ENCODE measurements at places on chromosomes 12 and 14. TPM values are rescaled to one million over a fixed set of nuclear protein-coding genes. Genes with fewer than 3 reads are reported as not detected.

DNA sequence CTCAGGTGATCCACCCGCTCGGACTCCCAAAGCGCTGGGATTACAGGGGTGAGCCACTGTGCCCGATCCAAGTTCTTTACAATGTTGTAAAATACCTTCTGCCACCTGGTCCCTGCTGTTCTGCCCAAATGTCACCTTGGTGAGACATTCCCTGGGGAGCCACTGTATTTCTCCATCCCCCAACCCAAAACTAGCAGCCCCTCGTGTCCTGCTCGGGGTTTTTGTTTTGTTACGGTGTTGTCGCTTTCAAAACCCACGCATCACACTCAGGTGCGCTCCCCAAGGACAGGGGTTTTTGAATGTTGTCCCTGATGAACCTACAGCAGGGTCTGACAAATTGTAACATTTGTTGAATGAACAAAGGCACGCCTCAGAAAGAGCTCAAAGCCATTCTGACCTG is 37.4 kb downstream of the CAMKK2 start:
- peaks cover 42% of the 10 kb centered on the region for H3K36me3 ChIP-seq
- no peaks in the 10 kb centered on the region for H3K27me3 ChIP-seq
- no peaks in the 10 kb centered on the region for H3K4me1 ChIP-seq
- H3K27ac ChIP-seq: no peak overlapping the region
- DNase-seq: no peak

- no peak overlapping the region for H3K4me3 ChIP-seq
- no peak overlapping the region for H3K27ac ChIP-seq
- H3K4me1 ChIP-seq: peaks cover 5% of the 10 kb centered on the region
- H3K27me3 ChIP-seq: no peaks in the 10 kb centered on the region
- peak; percentile 49 for DNase-seq
Observed at GRCh38 chr12:53065975-53066931, 12.9 kb downstream of the SPRYD3 start.

- no peak for DNase-seq
- H3K4me3 ChIP-seq: no peak overlapping the region
Observed at GRCh38 chr14:59739794-59740193, 130.8 kb downstream of the RTN1 start.

DNA sequence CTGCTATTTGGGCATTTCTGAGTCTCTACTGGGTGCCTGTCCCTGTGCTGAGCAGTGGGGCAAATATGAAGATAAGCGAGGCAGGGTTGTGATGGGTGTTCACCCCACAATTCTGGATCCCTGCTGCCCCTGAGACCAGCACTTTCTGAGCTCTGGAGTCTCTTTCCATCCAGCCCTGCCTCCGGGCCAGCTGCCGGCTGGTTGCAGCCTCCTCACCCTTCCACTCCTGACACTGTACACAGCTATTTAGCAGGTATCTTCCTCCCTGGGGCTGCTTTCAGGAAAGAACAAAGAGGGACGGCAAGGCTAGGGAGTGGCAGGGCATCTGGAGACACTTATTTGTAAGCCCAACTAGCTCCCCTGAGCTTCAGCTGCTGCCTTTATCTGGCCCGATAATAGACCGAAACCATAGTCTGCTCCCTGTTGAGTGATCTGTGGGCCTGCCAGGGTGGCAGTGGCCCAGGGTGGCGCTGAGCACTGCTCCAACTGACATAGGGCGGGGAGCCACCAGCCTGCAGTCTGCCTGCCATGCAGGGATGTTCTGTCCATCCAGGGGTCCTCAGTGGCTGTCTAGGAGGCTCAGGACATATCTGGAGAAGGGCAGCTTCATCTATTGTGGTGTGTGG is 7.6 kb upstream of the KRT80 start:
- H3K36me3 ChIP-seq: no peaks in the 10 kb centered on the region
- peaks cover 7% of the 10 kb centered on the region for H3K27me3 ChIP-seq
- peaks cover 6% of the 10 kb centered on the region for H3K4me1 ChIP-seq

GRCh38 chr12:100897240-100897639 is 102.7 kb downstream of the ANO4 start:
- no peak for DNase-seq
- no peaks in the 10 kb centered on the region for H3K4me1 ChIP-seq
- no peaks in the 10 kb centered on the region for H3K27me3 ChIP-seq
- no peak overlapping the region for H3K27ac ChIP-seq

GRCh38 chr12:94435511-94435927 is 24.1 kb downstream of the CEP83 start:
- DNase-seq: no peak
- H3K4me1 ChIP-seq: peaks cover 25% of the 10 kb centered on the region
- H3K27ac ChIP-seq: no peak overlapping the region
- H3K36me3 ChIP-seq: peaks cover 18% of the 10 kb centered on the region
- no peaks in the 10 kb centered on the region for H3K27me3 ChIP-seq

GRCh38 chr12:114692186-114693058 is 8.4 kb upstream of the TBX3 start:
- H3K27ac ChIP-seq: no peak overlapping the region
- DNase-seq: no peak

- DNase-seq: no peak
- H3K27ac ChIP-seq: no peak overlapping the region
Observed at GRCh38 chr12:120951-121350, 54.4 kb downstream of the IQSEC3 start.

- H3K4me1 ChIP-seq: no peaks in the 10 kb centered on the region
- peaks cover 30% of the 10 kb centered on the region for H3K27me3 ChIP-seq
- H3K27ac ChIP-seq: no peak overlapping the region
- no peak overlapping the region for H3K4me3 ChIP-seq
Observed at GRCh38 chr14:64812412-64812811, 67.3 kb downstream of the SPTB start.

GRCh38 chr12:9702255-9702654 is 30.6 kb downstream of the CLECL1 start:
- H3K36me3 ChIP-seq: peaks cover 42% of the 10 kb centered on the region
- H3K27me3 ChIP-seq: no peaks in the 10 kb centered on the region
- DNase-seq: peak; percentile 58
- H3K4me1 ChIP-seq: peaks cover 79% of the 10 kb centered on the region

- no peak overlapping the region for H3K4me3 ChIP-seq
- no peak for DNase-seq
- H3K27ac ChIP-seq: no peak overlapping the region
- H3K27me3 ChIP-seq: peaks cover 12% of the 10 kb centered on the region
Observed at GRCh38 chr12:3278681-3279414, 201.7 kb downstream of the TSPAN9 start.

DNA sequence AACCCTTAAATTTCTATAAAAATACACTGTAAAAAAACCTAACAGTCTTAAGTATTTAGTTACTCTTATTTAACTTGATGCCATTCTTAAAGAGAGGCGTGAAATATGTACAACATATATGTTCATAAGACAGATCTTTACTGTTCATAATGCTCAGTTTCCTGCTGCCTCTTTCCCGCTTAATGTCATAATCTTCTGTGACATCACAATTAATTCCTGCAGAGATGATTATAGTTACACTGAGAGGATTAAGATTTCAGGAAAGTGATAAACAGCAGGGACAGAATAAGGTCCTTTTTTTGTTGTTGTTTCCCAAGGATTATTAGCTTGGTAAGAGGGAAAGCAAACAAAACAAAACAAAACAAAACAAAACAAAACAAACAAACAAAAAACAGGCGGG is 801.4 kb downstream of the FLRT2 start:
- no peak overlapping the region for H3K4me3 ChIP-seq
- no peaks in the 10 kb centered on the region for H3K4me1 ChIP-seq
- no peaks in the 10 kb centered on the region for H3K27me3 ChIP-seq
- H3K36me3 ChIP-seq: no peaks in the 10 kb centered on the region
- no peak for DNase-seq

DNA sequence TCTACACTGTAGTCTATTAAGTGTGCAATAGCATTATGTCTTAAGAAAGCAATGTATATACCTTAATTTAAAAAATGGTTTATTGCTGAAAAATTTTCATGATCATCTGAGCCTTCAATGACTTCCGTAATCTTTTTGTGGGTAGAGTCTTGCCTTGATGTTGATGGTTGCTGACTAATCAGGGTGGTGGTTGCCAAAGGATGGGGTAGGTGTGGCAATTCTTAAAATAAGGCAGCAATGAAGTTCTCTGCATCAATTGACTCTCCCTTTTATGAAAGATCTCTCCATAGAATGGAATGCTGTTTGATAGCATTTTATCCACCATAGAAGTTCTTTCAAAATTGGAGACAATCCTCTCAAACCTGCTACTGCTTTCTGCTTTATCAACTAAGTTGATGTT is 41.1 kb downstream of the BBS10 start:
- no peak overlapping the region for H3K4me3 ChIP-seq
- peaks cover 11% of the 10 kb centered on the region for H3K27me3 ChIP-seq
- H3K4me1 ChIP-seq: no peaks in the 10 kb centered on the region
- H3K27ac ChIP-seq: no peak overlapping the region
- no peaks in the 10 kb centered on the region for H3K36me3 ChIP-seq
- no peak for DNase-seq

GRCh38 chr12:1666685-1667162 is 24.1 kb upstream of the ADIPOR2 start:
- H3K27ac ChIP-seq: peak overlapping the region; percentile 88
- DNase-seq: no peak
- peak overlapping the region; percentile 51 for H3K4me3 ChIP-seq
- H3K27me3 ChIP-seq: peaks cover 4% of the 10 kb centered on the region

DNA sequence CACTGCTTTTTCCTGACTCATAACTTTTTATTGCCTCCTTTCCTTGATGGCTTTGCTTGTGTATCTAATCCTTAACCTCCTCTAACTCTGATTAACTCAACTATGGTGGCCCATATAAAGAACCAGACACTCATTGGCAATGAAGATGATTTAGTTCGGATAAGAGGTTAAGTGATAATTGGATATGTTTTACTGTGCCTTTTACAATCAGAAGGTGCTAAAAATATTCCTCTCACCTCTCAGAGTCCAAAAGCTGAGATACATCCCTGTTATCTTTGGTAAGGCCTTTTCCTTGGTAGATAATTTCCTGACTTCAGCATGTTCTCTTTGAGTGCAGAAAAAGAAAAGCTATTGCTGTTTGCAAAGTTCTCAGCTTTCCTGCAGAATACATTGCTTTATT is 367.7 kb downstream of the SLC16A7 start:
- no peaks in the 10 kb centered on the region for H3K27me3 ChIP-seq
- no peaks in the 10 kb centered on the region for H3K4me1 ChIP-seq
- no peak for DNase-seq
- H3K27ac ChIP-seq: no peak overlapping the region

GRCh38 chr14:99753225-99754140 is 39.7 kb upstream of the EML1 start:
- H3K27me3 ChIP-seq: peaks cover 33% of the 10 kb centered on the region
- DNase-seq: no peak
- no peaks in the 10 kb centered on the region for H3K4me1 ChIP-seq

DNA sequence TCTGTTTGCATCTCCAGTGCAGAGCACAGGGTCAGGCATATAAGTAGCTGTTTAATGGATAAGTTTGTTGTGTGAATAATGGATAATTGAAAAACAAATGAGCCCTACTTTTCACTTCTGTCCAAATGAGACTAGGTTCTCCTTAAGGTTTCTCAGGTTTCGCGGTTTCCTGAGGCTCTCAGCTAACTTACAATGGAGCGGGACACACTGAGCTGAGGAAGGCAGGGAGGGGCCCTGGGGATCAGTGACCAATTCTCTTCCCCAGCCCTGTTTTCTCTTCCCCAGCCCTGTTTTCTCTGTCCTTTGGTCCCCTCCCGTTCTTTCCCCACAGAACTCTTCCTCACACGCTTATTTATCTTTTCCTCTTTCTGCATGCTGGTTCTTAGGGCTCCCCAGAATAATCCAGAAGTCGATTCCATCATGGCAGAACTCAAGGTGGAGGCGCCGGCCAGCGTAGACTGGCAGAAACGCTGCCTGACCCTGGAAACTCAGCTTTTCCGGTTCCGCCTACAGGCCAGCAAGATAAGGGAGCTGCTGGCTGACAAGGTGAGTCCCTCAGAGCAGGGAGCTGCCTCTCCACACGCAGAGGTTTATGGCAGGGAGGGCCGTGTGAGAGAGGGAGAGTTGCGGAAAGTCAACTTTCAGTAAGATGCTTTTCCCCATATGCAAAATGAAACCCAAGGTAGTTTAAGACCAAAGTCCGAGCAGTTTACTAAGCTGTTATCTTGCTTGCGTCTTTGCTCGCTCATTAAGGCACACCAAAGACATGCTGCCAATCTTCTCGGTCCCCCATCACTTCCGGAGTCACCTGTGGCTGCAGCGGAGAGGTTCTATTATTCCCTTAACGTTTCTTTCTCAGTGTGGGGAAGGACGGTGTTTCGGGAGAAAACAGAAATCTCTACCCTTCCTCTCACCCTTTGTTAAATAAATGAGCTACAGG is 8.6 kb downstream of the PLEKHH1 start:
- peaks cover 8% of the 10 kb centered on the region for H3K4me1 ChIP-seq
- H3K36me3 ChIP-seq: no peaks in the 10 kb centered on the region
- peak overlapping the region; percentile 19 for H3K27ac ChIP-seq
- H3K4me3 ChIP-seq: no peak overlapping the region
- no peak for DNase-seq

DNA sequence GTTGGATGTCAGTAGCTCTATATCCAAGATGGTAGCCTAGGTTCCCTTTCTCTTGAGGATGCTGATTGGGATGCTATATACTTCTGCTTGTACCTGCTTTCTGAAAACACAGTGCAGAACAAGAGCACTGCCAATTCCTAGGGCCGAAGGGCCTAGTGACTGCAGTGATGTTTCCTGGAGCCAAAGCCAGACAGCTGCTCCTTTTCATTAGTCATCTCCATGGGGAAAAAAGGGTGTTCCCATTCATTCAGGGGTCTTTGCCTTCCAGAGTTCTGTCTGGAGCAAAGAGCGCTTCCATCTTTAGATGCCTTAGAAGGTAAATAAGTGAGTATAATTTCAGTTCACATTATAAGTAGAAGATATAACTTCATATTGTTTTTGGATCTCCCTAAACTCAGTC is 85.5 kb downstream of the PTPRB start:
- H3K27ac ChIP-seq: no peak overlapping the region
- no peak overlapping the region for H3K4me3 ChIP-seq
- H3K4me1 ChIP-seq: no peaks in the 10 kb centered on the region
- no peaks in the 10 kb centered on the region for H3K27me3 ChIP-seq
- no peak for DNase-seq

Gene SCFD1
- 77.3 TPM for total RNA-seq

Gene CCDC63
- not detected for total RNA-seq

Gene DACT1
- 2.3 TPM for total RNA-seq

Gene LBHD2
- total RNA-seq: not detected

Gene HOXC9
- total RNA-seq: not detected

Gene HCAR2
- total RNA-seq: 0.52 TPM

Gene PIK3C2G
- not detected for total RNA-seq

Gene ANO4
- total RNA-seq: not detected

Gene FOXG1
- total RNA-seq: not detected

Gene MFAP5
- total RNA-seq: not detected

Gene CEBPE
- total RNA-seq: not detected

All from activated T-helper 1 cell treated with anti-CD3 and anti-CD28 coated beads, Interleukin-12 subunit alpha, Interleukin-12 subunit beta, Interleukin-2, Interleukin-4 antibody, amounts not matched to agents 30 ng/mL and 10 ng/mL and 1 ng/mL, durations not matched to agents 14 hours and 24 hours and 36 hours (primary cell).